ENCODE measurements at places on chromosomes 16 and 17. TPM values are rescaled to one million over a fixed set of nuclear protein-coding genes. Genes with fewer than 3 reads are reported as not detected.

The PPP1R27 gene
- total RNA-seq = not detected

The FAHD1 gene
- 28.3 TPM for total RNA-seq

- no peak for DNase-seq
Measured at GRCh38 chr17:3015890-3016289, 47.5 kb downstream of the OR1D5 start.

GRCh38 chr16:82864332-82865040 is 237.7 kb downstream of the CDH13 start:
- no peak for DNase-seq

The IL4R gene
- total RNA-seq = 11.1 TPM

The CES1 gene
- total RNA-seq = 52.2 TPM

- no peak for DNase-seq
Measured at GRCh38 chr17:75906143-75906884, 1.6 kb upstream of the MRPL38 start.

DNA sequence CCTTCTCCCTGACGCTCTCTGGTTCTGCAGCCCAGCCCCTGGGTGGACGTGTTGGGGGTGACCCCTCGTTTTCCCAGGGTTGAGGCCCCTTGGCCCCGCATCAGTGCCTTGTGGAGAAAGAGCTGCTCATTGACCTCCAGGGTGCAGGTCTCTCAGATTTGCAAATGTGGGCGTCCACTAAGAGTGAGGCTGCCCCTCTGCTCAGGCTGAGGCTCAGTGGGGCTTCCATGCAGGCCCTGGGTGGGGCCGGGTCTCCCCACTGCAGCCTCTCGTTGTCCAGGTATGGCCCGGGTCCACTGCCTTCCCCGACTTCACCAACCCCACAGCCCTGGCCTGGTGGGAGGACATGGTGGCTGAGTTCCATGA is 9.0 kb downstream of the GAA start:
- no peak for DNase-seq

- DNase-seq = no peak
Measured at GRCh38 chr17:67647482-67647881, 70.3 kb upstream of the NOL11 start.

The SLC47A1 gene
- 4.6 TPM for total RNA-seq

DNA sequence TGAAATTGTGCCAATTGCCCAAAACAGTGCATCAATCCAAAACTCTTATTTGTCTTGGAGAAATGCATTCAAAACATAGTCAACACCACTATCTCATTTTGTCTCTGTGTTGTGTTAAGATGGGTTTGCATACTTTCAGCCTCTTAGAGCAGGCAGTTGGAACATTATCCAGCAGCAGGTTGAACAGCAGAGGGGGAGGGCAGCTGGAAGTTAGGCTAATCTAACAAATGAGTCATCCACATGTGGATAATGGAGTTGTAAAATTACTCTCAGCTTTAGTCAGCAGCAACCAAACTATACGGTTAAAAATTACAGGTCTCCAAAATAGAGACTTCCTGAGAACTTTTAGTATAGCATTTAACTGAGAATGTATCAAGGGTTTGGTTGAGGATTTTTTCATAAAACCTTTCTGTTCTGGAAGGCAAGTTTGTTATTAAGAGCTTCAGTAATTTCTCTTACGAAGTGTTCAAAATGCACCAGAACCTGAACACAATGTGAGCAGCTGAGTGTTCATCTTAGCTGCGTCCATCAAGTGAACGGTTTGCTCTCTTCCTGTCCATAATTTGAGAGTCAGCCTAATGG is 46.3 kb downstream of the PRKCA start:
- DNase-seq = no peak

DNA sequence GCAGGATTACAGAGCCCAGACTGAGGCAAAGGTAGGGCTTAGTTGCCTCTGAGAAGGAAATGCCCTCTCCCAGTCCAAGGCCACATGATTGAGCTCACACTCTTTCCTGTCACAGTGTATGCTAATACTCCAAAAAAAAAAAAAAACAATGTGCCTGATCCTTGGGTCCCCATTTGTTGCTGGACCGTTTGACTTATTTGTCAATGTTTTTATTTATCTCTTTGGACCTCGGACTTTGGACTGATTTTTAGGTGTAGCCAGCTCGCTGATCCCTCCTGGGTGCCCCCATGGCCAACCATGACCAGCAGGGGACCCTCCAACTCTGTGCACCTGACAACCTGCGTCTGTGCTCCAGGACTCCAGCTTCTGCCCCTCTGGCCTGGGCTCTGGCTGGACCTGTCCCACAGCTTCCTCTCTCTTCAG is 622 bp upstream of the CCL16 start:
- no peak for DNase-seq

The RGS11 gene
- total RNA-seq = 15.4 TPM

DNA sequence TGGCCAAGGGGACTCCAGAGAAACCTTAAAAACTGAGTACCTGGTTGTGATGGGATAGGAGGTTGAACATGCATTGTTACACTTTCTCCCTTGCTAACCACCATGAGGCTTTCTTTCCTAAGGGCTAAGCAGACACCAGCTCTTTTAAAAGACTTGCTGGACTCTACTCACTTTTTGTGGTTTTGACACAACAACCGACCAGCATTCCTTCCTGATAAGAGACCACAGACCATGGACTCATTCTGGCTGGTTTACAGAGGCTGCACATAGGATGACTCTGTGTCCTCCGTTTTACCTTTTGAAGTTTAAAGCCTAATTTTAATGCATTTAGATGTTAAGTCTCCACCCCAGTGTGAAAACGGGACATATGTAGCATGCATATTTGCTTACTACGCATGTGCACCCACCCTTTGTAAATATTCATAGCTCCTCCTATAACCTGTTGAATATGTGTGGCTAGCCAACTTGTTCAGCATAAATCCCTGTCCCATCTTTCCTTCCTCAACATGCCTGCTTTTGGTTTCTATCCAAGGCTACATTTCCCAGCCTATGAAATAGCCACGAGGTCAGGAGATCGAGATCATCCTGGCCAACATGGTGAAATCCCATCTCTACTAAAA is 475.9 kb downstream of the GRIN2A start:
- no peak for DNase-seq

DNA sequence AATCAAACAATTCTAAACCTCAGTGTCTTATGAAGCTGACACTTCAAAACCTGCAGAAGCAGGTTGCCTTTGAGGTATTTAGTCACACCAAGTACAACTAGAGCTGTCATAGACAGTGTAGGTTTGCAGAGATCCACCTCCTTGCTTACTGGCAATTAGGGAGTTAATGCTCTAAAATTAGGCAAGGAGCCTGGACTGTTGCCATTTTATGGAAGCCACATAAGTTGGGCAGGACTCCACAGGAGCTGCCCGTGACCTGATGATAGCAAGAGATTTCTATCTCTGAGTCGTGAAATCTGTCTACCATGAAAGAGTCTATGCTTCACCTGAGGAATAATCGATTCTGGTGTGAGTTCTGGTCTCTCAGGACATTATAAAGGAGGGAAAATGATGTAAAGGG is 8.9 kb downstream of the EME1 start:
- no peak for DNase-seq

DNA sequence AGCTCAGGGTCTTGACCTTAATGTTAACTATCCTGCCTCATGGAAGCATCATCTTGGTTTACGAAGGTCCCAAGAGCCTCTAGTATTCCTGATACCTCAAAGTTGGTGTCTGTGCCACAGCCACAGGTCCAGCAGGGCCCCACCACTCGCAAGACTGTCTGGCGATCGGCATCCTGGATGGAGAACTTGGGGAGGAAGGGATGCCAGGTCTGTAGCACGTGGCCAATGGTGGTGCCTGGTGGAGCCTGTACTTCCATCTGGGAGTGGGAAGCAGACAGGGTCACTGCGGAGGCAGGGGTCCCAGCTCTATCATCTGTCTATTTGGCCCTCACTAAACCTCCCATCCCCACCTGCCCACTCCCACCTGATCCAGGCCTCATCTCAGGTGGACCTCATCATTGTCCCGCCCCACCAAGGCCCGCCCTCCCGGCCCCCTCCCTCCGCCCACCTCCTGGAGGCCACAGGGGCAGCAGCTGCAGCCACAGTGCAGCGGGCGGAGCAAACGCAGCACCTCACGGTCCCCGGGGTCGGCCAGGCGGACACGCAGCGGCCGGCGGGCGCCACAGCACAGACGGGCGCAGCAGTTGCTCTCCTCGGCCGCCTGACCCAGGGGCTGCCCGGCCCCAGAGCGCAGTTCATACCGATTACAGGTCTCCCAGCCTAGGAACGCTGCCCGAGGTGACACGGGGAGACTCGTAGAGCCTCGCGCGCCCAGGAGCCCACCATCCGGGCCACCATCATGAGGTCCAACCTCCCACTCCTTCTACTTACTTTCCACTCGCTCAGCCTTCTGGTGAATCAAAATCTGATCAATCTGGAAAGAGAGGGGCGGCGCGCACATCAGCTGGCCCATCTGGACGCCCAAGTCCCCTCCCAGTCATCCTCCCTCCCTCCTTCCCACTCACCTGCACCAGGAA is 1.4 kb downstream of the PLSCR3 start:
- DNase-seq = no peak

The TBC1D3 gene
- total RNA-seq = not detected

The BCL6B gene
- total RNA-seq = 14.0 TPM

DNA sequence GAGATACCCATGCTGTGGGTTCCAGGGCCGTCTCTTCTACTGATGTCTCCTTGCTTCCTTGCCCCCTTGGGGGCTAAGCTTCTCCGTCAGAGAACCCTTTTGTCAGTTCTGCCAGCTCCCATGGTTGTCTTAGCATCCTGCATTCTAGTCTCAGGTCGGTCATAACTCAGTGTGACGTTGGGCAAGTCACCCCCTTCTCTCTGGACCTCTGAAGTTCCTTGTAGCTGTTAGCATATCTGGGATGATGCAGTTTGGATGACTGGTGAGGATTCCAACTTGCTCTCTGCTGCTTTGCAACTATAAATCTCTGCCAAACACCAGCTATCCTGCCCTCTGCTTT is 8.9 kb upstream of the MYL4 start:
- no peak for DNase-seq

The HAP1 gene
- 0.14 TPM for total RNA-seq

DNA sequence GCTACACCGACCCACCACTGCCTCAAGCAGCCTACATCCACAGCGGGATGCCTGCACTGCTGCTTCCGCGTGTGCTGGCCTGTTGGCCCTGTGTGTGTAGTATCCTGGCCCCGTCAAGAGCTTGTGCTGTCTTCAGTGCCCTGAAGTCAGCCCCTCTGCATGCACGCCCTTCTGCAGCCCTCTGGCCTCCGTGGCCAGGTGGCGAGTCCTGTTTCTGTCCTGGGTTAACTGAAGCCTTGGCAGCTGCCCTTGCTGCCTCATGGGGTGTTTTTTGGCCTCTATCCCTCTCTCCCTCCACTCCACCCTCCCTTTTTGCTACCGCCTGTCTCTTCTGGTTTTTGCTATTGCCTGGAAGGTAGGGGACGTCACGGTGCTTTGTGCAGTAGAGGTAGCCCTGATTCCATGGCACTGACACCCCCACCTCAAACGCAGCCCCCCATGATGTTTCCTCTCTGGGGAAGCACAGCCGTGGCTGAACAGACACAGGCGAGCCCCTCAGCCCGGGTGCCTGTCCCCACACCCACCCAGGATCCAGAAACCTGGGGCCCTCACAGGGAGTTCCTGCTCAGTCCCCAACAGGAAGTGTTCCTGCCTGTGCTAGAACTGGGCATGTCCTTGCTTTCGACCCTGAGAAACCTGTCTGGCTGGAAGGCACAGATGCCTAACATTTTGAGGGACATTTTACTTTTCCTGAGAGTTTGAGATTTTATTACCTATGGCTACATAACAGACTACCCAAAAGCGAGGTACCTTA is 18.8 kb upstream of the AMZ2 start:
- DNase-seq = no peak

- no peak for DNase-seq
Measured at GRCh38 chr16:56109205-56109604, 82.1 kb upstream of the GNAO1 start.

The GAS2L2 gene
- 0.27 TPM for total RNA-seq

DNA sequence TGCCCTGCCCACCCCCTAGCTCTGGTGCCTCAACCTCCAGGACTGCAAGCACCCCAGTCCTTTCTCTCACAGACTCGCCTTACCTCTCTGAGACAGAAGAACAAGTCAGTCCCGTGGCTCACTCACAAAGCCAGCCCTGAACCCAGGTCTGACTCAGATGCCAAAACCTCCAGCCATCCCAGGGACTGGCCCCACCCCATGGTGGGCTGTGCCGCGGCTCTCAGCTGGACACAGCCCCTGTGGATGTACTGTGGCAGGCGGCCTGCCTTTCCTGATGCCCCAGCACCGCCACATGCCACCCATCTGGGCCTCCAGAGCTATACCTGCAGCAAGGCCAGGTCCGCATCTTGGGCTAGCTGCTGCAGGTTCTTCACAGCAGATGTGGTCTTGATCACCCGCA is 19.8 kb downstream of the MPG start:
- no peak for DNase-seq

- no peak for DNase-seq
Measured at GRCh38 chr16:19833176-19833575, 51.5 kb downstream of the GPRC5B start.

The CCT6B gene
- 1.4 TPM for total RNA-seq

DNA sequence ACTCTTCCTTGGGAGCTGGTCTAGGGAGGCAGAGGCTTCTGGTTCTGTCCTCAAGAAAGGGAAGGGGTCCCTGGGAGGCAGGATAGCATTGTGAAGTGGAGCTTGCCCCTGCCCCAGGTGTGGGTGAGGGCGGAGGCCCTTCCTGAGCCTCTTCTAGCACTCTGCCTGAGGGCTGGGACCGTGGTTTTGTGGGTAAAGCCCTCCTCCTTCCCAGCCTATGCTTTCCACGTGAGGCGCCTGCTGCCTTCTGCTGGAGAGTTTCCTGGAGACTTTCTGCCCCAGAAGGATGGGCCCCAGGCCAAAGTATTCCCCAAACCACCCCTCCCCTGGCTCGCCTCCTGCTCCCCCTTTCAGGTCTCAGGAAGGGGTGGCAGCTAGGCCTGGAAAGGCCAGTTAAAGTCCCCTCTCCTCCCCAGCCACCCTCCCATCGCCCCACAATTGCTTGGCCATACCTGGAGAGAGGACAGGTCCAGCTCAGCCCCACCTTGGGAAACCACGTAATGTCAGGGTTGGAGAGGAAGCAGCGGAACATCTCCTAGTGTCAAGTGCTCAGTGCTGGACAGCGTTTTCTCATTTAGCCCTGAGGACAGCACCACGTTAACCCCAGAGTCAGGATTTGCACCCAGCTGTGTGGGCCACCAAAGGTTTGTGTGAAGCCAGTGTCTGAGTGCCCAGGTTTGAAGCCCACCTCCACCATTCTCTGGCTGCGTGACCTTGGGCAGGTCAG is 5.6 kb downstream of the SBK1 start:
- no peak for DNase-seq

The RAB11FIP4 gene
- 13.6 TPM for total RNA-seq

The KRT33B gene
- not detected for total RNA-seq

The GRAPL gene
- 1.2 TPM for total RNA-seq

GRCh38 chr16:62625326-62625725 is 589.1 kb upstream of the CDH8 start:
- no peak for DNase-seq

The KRT222 gene
- 0.41 TPM for total RNA-seq

GRCh38 chr16:20147091-20147490 is 73.4 kb upstream of the GPR139 start:
- no peak for DNase-seq

The FNDC8 gene
- total RNA-seq = not detected

The EFNB3 gene
- 0.11 TPM for total RNA-seq
